ENCODE measurements at places on chromosomes 12 and 14.

GRCh38 chr12:67019070-67019469 lies 250.1 kb upstream of the CAND1 start:
- no peak for DNase-seq

DNA sequence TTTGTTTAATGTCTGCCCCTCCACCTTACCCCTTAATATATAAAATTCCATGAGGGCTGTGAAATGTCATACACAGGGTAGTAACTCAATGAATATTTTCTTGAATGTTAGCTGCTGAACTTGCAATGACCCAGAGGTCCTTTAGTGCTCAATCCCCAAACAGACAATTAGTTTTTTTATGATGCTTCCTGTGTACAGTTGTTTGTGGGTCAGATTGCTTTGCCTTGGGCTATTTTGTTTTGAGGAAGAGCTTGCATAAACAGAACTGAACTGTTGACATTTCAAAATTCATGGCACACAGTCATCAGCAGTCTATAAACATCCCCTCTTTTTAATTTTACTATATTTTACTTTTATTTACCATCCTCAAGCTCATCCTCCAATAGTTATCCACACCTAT lies 820.5 kb upstream of the SEL1L start:
- no peak for DNase-seq

DNA sequence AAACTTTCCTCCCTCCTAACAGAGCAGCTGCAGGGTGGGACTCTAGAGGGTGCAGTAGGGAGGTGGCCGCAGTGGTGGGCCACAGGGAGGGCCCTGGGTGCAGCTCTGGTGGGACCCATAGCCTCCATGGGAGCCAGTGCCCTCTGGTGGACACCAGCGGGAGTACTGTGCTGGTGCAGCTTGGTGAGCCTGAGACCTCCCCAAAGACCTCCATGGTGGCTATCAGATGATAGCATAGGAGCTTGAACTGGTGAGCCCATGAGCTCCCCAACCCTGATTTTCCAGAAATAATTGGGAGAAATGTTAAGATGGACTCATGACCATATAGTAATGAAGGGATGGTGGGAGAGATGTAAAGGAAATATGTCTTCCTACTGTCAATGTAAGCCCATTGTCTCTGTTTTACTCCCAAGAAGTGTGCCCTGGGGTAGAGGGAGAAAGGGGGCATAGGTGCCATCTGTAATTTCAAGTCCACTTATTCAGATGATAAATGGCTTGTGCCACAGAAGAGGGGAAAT lies 98.7 kb downstream of the GAS2L3 start:
- peak; percentile 5 for DNase-seq

GRCh38 chr12:5047729-5048128 lies 4.0 kb downstream of the KCNA5 start:
- no peak for DNase-seq

GRCh38 chr12:106179086-106179485 lies 40.3 kb upstream of the NUAK1 start:
- peak; percentile 14 for DNase-seq

Data from NCI-H1105 treated with DMSO at 0.1 percent for 48 hours (cell line).